ENCODE measurements at places on chromosomes 13 and 19.
A peak's percentile ranks its signal among the peaks of the same experiment; 100 is the strongest.

DNA sequence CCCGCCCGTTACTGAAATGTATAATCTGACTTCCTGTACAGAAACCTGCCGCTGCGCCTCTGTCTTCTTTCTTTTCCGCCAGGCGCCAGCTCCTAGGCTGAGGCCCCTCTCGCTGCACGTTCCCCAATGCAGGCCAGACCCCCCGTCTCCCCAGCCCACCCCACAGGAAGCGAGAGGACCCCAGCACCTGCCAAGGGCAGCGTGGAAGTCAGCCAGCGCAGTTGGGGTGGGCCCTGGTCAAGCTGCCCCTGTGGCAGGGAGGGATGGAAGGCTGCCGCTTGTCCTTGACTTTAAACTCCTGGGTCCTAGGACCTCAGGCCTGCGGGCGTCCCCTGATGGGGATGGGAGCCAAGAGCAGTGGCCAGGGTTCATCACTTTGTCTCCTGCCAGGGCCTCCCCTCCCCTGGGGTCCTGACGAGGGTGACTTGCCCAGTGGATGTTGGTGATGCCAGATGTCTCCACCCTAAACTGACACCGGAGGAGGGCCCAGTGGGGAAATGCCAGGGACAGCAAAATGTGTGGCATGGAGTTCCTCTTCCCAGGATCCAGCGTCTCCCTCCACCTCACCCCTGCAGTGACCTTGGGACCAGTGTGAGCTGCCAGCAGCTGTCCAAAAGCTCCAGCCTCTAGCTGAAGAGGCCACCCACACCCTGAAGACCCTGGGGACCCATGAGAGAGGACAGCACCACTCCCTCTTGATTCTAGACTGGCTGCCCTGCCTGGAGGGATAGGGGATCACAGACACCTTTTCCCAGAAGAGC, 8.5 kb upstream of the MARCHF2 start:
- no peak for DNase-seq

GRCh38 chr13:107574517-107575210, 640.7 kb downstream of the LIG4 start:
- DNase-seq, result no peak

- DNase-seq, result no peak
Observed at GRCh38 chr13:100175078-100175802, 86.3 kb downstream of the PCCA start.

- no peak for DNase-seq
Observed at GRCh38 chr19:38719761-38720558, 24.3 kb downstream of the CAPN12 start.

GRCh38 chr13:29103065-29103800, 283.1 kb downstream of the MTUS2 start:
- DNase-seq, result no peak

GRCh38 chr19:40510526-40511115, 43.8 kb downstream of the SPTBN4 start:
- DNase-seq, result no peak

DNA sequence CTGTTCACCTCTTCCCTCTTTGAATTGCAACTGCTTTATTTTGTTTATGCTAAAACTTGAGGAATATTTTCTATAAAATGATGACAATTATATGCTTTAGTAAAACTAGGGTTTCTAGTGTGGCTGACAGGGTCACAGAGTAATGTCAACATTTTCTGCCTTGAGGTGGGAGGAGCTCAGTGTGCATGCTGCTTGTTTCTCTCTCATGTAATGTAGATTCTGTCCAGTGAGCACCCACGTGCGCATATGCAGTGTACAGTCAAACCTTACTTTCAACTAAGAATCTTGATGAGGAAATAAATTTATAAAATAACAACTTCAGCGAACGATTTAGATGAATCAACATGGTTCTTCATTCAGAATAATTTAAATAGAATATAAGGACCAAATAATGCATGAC, 603.9 kb downstream of the PCDH17 start:
- DNase-seq, result no peak

DNA sequence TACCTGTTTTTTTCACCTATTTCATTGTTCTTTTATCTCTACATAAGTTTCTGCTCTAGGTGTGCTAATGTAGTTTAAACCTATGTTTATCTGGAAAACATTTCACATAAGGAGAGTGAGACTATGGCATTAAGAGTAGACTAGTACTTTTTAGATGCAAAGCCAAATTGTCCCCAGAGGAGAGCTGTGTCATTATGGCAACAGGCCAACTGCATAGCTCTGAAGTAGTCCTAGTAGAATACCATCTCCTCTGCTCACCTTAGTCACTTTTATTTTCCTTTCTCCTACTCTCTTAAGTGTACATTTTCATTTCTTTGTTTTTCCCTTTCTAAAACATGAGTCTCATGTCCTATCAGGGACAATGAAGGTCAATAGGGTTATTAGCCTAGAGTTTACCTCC, 123.1 kb downstream of the ITGBL1 start:
- DNase-seq, result no peak

GRCh38 chr19:3161453-3161852, 17.1 kb upstream of the S1PR4 start:
- DNase-seq, result no peak

DNA sequence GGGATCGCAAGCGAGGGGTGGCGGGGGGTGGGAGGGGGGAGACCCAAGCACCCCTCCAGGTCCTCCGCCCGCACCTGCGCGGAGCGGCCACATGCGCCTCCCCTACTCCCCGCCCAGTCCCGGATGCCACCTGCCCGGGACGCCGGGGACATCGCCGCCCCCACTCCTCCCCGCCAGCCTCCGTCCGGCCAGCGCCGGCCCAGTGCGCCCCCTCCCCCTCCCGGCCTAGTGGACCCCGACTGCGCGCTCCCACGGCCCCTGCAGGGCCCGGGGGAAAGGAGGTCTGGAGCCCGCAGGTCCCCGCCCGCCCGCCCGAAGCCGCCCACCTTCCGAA, 263 bp downstream of the RHPN2 start:
- no peak for DNase-seq

GRCh38 chr19:16614941-16615340, 13.1 kb downstream of the MED26 start:
- DNase-seq, result no peak

GRCh38 chr13:70932511-70932910, 824.3 kb upstream of the KLHL1 start:
- no peak for DNase-seq

DNA sequence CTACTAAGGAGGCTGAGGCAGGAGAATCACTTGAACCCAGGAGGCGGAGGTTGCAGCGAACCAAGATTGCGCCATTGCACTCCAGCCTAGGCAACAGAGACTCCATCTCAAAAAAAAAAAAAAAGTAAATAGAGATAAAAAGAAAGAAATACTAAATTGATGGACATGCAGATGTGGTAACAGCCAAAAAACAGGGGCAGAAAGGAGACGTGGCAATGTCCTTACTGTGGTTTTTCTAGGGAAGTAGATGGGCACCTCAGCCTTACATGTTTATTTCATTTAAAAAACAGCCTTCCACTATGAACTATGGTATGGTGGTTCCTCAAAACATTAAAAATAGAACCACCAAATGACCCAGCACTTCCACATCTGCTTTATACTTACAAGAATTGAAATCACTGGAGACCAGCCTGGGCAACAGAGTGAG, 6.5 kb upstream of the EIF3G start:
- no peak for DNase-seq

DNA sequence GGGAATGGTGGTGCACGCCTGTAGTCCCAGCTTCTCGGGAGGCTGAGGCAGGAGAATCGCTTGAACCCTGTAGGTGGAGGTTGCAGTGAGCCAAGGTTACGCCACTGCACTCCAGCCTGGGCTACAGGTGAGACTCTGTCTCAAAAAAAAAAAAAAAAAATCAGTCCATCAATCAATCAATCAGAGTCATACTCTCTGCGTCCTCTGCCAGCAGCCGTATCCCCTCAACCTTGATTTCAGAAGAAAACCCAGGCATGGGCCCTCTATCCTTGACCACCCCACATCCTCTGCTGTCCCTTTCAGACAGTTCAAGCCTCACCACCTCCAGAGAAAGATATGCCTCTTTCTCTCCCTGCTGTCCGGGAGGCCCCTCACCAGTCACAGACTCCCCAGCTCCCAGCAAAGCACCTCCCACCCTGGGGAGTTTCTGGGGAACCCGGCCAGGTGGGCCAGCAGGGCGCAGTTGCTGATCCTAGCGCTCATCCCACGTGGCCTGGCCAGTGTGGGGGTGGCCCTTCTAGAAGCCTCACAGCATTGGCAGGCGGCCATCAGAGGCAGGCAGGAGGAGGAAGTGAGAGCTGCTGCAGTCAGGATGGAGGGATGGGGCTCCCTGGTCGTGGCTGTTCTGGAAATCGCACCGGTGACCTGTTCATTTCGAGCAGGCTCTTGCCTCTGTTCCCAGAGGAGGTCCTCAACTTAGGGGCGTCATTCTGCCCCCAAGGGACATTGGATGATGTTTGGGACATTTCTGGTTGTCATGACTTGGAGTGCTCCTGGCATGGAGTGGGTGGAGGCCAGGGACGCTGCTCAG, 10.2 kb upstream of the JSRP1 start:
- DNase-seq, result no peak

GRCh38 chr13:26539738-26540292, 17.7 kb upstream of the WASF3 start:
- DNase-seq, result no peak

GRCh38 chr19:54073829-54074228, 7.3 kb downstream of the TARM1 start:
- DNase-seq, result no peak

DNA sequence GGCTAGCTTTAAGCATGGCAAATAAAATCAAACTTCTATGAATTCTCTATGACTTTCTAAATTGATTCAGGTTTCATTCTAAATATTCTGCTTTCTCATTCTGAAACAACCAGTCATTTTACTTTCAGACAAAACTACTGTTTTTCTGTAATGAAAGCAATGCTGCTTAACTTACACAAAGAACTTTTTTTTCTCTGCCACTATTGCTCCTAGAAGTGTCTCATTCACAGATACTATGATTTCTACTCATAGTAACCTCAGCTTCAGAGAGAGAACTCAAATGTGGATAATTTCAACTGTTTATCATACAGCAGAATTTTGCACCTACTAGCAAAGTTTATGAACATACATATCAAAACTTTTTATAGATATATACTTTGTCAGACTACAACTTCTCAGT, 724.6 kb downstream of the SLITRK5 start:
- DNase-seq, result no peak

GRCh38 chr19:13929956-13930355, 8.3 kb downstream of the PODNL1 start:
- DNase-seq, result no peak

DNA sequence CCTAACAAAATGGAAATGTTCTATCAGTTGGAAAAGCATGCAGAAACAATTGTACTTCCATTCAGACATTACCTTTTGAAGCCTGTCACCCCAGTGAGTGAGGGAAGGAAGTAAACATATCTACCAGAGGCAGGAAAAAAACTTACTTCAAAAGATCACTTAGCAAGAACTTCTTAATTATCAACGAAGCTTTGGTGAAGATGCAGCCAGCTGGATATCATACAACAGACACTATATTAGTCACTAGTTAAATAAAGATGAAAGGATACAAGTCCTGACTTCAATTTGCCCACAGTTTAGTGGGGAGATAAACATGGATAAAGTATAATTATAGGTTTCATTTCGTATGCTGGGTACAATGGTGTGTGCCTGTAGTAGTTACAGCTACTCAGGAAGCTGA, 148.8 kb downstream of the TNFRSF19 start:
- no peak for DNase-seq

GRCh38 chr13:44648392-44649103, 72.4 kb upstream of the TSC22D1 start:
- DNase-seq, result no peak

GRCh38 chr13:47433461-47434005, 536.7 kb upstream of the HTR2A start:
- DNase-seq, result no peak

- no peak for DNase-seq
Observed at GRCh38 chr13:111946214-111946613, 120.7 kb upstream of the SOX1 start.

- DNase-seq, result no peak
Observed at GRCh38 chr19:46133777-46134241, 9.3 kb upstream of the IGFL3 start.

DNA sequence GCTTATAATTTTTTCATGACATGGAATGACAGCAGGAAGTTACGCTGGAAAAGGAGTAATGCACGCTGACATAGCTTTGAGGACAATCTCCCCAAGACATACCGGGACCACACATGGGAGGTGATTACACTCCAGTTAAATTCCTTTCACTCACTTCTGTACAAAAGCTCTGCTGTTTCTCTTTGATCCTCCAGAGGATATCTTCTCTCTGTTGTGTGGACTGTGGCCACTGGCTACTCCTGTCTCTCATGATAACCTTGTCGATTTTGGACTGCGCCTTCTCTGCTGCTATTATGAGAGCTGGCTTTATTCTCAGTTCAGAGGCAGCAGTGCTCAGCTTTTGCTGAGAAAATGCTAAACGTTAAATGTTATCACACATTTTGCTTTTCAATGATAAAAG, 464.6 kb downstream of the FGF9 start:
- no peak for DNase-seq

DNA sequence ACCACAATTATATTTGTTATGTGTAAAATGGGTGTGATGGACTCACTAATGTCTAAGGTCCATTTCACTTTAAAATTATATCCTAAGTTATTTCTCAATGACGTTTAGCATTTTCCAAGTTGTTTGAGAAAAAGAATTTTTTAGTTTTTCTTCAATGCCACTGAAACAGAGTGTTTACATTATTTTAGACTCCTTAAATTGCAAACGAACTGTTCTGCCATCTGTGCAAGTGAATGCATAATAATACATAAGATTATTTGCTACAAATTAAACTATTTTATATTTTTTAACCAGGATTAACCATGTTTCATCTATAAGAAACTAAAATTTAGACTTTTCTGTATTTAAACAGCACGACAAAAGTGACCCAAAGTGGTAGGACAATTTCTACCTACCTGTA, 425.4 kb downstream of the NDFIP2 start:
- DNase-seq, result no peak

GRCh38 chr19:6674868-6675305, 4.9 kb upstream of the TNFSF14 start:
- DNase-seq, result peak; percentile 83

DNA sequence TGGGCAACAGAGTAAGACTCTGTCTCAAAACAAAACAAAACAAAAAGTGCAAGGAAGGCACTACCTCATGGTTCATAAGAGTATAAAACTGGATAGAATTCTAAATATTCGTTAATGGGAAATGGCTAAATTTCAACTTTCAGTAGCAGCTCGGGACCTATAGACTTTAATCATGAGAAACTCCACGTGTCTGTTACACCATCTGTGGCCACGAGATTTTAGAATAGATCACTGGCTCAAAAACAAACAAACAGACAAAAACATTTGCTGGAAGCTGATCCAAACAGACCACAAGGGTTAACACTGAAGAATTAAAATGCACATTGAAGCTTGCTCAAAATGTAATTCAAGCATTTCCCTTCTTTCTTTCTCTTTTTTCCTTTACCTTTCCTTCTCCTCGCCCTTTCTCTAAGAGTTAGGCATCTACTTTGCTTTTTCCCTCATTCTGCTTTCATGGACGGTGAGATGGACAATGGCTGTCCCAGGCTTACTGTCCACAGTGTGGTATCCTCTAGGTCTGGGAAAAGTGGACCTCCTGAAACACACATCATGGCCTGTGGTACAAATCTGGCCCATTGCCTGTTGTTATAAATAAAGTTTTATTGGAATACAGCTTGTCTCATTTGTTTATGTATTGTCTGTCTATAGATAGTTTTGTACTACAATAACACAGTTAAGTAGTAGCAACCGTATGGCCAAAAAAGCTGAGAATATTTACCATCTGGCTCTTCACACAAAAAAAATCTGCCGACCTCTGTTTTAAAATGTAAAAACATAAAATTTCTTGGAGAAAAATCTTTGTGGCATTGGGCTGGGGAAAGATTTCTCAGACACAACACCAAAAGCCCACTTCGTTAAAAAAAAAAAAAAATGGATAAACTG, 10.3 kb downstream of the ELAVL1 start:
- no peak for DNase-seq

- no peak for DNase-seq
Observed at GRCh38 chr13:36533806-36534205, 101.5 kb downstream of the CCNA1 start.
